ENCODE measurements at places on chromosomes 1 and 21. TPM values are rescaled to one million over a fixed set of nuclear protein-coding genes. Genes with fewer than 3 reads are reported as not detected.
A peak's percentile ranks its signal among the peaks of the same experiment; 100 is the strongest.

The LMX1A gene
- not detected for total RNA-seq

The RAB7B gene
- total RNA-seq: 0.98 TPM

The GJA9 gene
- not detected for total RNA-seq

The PPFIA4 gene
- 4.5 TPM for total RNA-seq

The RNPEP gene
- 46.6 TPM for total RNA-seq

The LCE1A gene
- total RNA-seq: not detected

The CYP2J2 gene
- 1.2 TPM for total RNA-seq

The FMO1 gene
- 0.12 TPM for total RNA-seq

The POGZ gene
- 13.5 TPM for total RNA-seq

The RGS21 gene
- not detected for total RNA-seq

The IQGAP3 gene
- 35.5 TPM for total RNA-seq

The ZNF683 gene
- total RNA-seq: not detected

The FCRL6 gene
- not detected for total RNA-seq

The SMCP gene
- not detected for total RNA-seq

The FCER1G gene
- total RNA-seq: not detected

The RSPO1 gene
- not detected for total RNA-seq

The KLHDC9 gene
- not detected for total RNA-seq

The CLCA1 gene
- total RNA-seq: not detected

The CYP4Z1 gene
- not detected for total RNA-seq

The NID1 gene
- total RNA-seq: 50.9 TPM

The SLAMF9 gene
- total RNA-seq: 0.60 TPM

The UMODL1 gene
- not detected for total RNA-seq

- DNase-seq: no peak
These were observed 15.1 kb downstream of the KHDRBS1 start for GRCh38 chr1:32028746-32029145.

DNA sequence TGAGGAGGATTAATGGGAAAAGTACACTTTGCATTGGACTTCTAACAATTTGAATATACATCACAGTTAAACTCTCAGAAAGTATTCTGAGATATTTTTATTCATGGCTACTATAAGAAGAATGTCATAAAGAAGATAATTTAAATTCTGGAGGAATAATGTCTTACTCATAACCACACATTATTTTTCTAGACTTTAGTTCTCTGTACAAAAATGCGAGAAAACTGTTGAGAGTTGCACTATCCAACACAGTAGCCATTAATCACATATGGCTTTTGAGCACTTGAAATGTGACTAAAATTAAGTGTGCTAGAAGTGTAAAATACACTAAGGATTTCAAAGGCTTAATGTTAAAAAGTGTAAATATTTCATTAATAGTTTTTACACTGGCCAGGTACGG lies 53.8 kb downstream of the CRB1 start:
- no peak for DNase-seq

DNA sequence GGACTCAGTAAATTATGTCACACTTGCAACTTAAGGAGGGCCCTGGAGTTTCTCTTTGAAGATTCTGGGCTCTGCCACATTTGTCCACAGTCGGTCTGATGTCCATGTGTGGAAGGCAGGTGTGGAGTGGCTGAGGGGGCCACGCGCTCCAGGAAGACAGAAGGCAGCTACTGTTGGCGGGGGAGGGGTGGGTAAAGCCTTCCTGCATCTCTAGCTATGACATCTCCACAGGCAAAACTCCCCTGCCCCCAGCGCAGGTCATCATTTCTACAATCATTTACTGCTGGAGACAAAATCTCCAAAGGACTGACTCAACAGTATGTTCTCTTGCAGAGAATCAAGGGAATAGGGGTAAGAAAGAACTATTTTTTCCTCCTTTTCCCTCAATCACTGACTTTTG lies 11.4 kb upstream of the TSPEAR start:
- DNase-seq: no peak

- DNase-seq: peak; percentile 79
These were observed 58.9 kb downstream of the C1orf94 start for GRCh38 chr1:34235594-34235993.

- DNase-seq: no peak
These were observed 21.3 kb upstream of the RUNX1 start for GRCh38 chr21:35070436-35070835.

DNA sequence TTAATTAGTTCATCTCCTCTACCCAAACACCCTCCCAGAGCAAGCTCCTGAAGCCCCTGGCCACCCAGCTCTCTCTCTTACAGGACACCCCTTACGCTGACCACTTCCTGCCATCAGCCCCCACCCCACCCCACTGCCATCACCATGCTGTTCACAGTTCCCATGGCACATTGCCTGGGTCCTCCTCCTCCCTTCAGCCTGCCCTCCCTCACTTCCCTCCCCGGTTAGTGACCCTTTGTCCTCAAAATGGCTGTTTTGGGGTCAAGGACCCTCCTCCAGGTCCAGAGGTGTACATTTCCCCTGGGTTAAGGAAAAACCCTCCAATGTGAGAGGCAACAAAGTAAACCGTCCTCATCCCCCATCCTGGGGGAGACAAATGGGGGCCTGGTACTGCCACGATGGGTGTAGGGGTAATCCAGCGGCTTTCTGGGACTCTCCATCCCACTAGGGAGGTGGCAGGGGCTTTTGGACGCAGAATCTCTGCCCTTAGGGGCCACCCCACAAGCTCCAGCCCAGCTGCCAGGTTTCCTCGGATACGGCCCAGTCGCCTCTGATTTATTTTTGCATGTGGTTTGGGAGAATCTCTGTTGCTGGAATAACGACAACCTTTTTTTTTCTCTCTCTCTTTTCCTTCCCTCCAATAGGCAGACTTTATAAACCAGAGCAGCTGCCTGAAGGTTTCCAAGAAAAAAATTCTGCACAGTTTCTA lies 8.5 kb downstream of the CAMK2N1 start:
- DNase-seq: peak; percentile 64

- no peak for DNase-seq
These were observed 24.8 kb downstream of the TNFRSF8 start for GRCh38 chr1:12087797-12088314.

DNA sequence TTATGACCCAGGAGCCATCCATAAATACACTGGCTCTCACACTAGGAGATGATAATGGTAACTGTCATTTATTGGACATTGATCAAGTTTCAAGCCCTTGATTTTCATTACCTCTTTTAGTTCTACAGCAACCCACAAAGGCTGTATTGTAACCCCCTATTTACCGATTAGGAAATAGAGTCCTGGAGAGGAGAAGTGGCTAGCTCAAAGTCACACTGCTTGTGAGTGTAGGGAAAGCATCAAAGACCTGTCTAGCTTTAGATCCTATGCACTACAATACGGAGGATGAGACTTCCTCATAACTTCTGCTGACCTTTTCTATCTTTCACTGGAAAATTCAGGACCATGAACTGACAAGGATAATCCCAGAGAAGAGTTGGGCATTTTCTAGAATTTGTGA lies 115.2 kb downstream of the LMX1A start:
- DNase-seq: no peak

GRCh38 chr1:117683571-117684285 lies 77.9 kb downstream of the TENT5C start:
- DNase-seq: peak; percentile 83

DNA sequence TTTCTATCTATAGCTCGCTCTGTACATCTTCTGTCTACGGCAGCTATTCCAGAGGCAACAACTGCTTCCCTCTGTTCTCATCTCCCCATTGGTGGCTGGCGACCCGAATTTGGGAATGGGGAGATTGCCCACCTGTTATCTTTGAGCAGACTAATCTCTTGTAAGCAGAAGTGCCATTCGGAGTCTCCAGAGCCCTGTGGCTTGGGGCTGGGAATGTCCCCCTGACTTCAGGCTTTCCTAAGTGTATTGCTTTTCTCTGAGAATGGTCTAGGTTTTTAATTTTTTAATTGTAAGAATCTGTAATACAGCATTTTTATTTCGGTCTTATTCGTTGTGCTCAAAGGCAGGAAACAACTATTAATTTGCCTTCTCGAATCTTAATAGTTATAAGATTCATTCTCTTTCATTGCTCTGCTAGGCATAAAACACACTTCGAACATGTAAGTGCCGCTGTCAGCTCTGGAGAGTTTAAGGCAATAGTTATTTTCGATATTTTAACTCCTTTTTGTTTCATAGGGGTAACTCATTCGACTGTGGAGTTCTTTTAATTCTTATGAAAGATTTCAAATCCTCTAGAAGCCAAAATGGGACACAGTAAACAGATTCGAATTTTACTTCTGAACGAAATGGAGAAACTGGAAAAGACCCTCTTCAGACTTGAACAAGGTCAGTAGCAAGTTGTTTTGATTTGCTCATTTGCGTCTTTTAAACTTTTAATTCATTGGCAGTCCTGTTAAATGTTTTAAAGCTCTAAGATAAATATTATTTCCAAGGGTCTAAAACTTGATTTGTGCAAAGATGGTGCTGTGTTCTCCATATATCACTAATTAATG lies 514 bp downstream of the AGL start:
- no peak for DNase-seq

GRCh38 chr1:222387007-222387814 lies 160.7 kb downstream of the HHIPL2 start:
- DNase-seq: peak; percentile 70

GRCh38 chr1:189962181-189962580 lies 515.5 kb downstream of the BRINP3 start:
- DNase-seq: no peak

DNA sequence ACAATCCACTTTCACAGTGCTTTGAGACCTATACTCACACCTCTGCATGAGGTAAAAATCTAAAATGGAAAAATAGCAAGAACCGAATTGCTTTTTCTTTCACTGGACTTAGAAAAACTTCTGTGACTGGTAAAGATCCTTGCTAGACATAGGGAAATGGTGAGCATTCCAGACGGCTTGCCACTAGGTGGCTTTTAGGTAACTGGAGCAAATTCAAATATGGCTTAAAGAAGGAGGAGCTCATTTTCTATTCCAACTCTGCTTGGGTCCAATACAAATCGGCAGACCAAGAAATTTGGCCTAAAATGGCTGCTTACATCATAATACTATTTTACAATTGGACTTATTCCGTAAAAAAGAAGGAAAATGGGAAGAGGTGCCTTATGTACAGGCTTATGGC lies 977.9 kb downstream of the ADGRL2 start:
- DNase-seq: no peak

GRCh38 chr1:51569284-51570062 lies 47.4 kb upstream of the OSBPL9 start:
- peak; percentile 92 for DNase-seq

DNA sequence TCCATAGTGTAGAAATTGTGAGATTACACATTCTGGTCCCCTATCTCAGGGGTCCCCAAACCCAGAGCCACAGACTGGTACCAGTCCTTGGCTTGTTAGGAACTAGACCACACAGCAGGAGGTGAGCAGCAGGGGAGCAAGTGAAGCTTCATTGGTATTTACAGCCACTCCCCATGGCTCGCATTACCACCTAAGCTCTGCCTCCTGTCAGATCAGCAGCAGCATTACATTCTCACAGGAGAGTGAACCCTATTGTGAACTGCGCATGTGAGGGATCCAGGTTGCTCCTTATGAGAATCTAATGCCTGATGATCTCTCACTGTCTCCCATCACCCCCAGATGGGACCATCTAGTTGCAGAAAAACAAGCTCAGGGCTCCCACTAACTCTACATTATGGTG lies 229.7 kb upstream of the IRF2BP2 start:
- no peak for DNase-seq

- no peak for DNase-seq
These were observed 31.9 kb downstream of the CDCP2 start for GRCh38 chr1:54120698-54121481.

DNA sequence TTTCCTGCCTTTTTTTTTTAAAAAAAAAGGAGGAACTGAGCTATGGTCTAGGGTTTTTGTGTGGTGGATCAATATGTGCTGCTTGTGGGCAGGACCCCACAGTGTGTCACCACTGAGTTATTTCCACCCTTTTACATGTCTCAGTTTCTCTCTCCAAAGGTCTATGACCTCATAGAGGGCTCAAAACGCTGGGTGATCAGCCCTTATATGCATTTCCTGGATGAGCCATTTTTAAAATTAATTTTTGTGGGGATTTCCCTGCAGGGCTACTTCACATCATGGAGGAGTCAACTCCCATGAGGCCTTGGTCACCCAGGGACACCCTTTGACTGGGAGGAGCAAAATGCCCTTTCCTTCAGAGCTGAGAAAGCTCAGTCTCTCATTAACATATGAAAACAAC lies 20.7 kb upstream of the HAO2 start:
- no peak for DNase-seq

GRCh38 chr1:88378560-88378959 lies 305.5 kb upstream of the PKN2 start:
- DNase-seq: no peak

- DNase-seq: no peak
These were observed 11.3 kb downstream of the ZNF362 start for GRCh38 chr1:33267468-33268205.

DNA sequence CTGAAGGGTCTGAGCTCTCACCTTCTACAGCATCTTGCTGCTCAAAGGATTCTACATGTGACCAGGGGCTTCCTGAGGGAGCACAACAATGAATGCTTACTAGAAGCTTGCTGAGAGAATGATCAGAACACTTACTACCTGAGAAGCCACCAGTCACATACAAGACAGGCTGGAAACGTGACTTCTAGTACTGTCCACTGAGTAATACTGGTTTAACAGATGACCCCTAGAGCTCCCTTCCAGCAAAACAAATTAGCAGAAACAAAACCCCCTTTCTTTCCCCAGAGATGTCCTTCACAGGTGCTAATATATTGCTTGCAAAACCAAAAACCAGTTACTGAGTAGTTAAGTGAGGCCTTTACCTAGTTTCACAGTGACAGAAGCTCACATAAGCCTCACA lies 2.1 kb downstream of the TAF5L start:
- DNase-seq: no peak

- DNase-seq: peak; percentile 53
These were observed 246.3 kb upstream of the RAB4A start for GRCh38 chr1:229024528-229025130.

DNA sequence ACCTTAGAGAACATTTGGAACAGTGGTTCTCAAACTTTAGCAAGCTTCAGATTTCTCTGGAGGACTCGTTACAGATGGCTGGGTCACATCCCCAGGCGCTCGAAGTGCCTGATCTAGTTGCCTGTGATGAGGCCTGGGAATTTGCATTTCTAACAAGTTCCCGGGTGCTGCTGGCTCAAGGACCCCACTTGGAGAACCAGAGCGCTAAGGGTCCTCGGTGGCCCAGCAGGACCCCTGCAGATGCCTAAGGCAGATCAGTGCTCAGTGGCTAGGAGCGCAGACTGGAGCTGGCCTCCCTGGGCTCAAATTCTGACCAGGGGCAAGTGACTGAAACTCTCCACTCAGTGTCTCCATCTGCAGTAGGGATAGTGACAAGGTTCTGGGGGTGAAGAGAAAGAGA lies 208.2 kb downstream of the DYRK1A start:
- DNase-seq: no peak

DNA sequence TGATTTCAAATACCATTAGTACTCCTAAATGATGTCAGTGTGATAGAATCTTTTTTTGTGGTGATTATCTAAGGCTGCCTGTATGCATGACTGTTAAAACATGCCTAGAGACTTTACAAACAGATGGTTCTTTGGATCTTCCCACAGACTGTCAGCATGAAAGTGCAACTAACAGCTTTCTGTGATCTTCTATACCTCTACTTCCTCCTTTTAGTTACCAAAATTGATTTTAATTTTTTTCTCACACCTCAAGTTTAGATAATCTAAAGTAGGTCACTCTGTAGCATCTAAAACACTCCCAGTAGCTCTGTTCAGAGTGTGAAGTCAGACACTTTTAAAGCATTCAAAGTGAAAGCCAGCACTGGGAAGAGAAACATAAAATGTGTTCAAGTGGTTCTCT lies 534.5 kb downstream of the PTPRC start:
- peak; percentile 22 for DNase-seq

- no peak for DNase-seq
These were observed 1204.6 kb upstream of the TMPRSS15 start for GRCh38 chr21:19608101-19608621.
